ENCODE measurements at places on chromosomes 5 and 9. TPM values are rescaled to one million over a fixed set of nuclear protein-coding genes. Genes with fewer than 3 reads are reported as not detected.

The NR2F1-AS1 gene
- 11.0 TPM for total RNA-seq

DNA sequence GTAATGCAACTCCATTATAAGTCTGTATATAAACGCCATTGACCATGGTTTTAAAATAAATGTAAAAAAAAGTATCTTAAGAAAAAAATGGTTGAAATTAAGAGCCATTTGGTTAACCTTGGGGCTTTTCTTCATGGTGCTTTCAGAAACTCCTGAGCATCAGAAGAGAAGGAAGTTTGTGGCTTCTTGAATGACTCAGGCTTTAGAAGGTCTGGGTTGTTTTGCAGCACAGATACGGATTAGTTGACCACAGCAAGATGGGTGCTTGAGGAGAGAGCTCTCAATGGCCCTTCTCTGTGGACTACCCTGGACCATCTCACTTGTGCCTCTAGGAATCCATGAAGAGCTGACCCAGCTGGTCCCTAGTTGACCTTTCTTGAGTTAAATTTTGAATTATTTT, 189.5 kb downstream of the TMEM38B start:
- no peak for DNase-seq
- no peaks in the 10 kb centered on the region for H3K36me3 ChIP-seq
- no peak overlapping the region for H3K4me3 ChIP-seq
- H3K27me3 ChIP-seq, result no peaks in the 10 kb centered on the region
- H3K27ac ChIP-seq, result no peak overlapping the region

The CARD9 gene
- 3.5 TPM for total RNA-seq

DNA sequence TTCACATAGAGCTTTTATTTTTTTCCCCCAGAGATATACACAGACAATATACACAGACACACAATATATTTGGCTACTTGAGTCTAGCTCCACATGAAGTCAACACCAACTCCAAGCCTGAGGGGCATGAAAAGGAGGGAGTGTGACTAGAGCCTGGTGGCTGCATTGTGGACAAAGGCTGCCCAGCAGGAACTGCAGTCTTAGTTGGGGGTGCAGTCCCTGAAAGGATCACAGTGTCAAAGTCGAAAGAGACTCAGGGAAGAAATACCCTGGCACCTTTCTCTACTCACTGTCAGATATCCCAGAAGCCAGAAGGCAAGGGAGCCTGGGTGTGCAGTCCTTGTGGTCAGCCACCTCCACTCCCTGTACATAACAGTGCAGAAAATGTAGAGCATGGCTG, 231.6 kb upstream of the RPS23 start:
- no peaks in the 10 kb centered on the region for H3K27me3 ChIP-seq
- DNase-seq, result no peak
- H3K27ac ChIP-seq, result no peak overlapping the region

GRCh38 chr5:175681968-175682340, 24.1 kb downstream of the HRH2 start:
- no peak for DNase-seq
- no peaks in the 10 kb centered on the region for H3K27me3 ChIP-seq
- H3K4me3 ChIP-seq, result no peak overlapping the region

GRCh38 chr5:134576386-134577021, 51.0 kb downstream of the JADE2 start:
- DNase-seq, result no peak
- no peaks in the 10 kb centered on the region for H3K27me3 ChIP-seq
- no peak overlapping the region for H3K27ac ChIP-seq
- H3K4me1 ChIP-seq, result peaks cover 8% of the 10 kb centered on the region
- H3K36me3 ChIP-seq, result peaks cover 81% of the 10 kb centered on the region
- no peak overlapping the region for H3K4me3 ChIP-seq

DNA sequence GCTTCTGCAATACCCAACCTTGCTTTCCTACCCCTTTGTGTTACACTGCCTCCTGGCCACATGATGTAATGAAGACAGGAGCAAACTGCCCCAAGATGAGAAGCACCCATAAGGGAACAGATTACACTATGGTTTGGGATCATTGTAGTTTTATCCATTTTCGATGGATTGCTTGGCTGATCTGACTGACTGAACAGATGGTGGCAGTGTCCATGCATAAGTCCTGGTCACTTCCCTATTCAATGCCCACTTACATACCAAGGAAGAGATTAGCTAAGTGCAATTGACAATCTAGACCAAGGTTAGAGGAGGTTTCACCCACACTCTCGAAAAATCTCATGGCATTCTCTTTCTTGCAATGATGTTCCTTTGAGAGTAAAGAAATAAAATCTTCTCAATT, 319.9 kb downstream of the RAB3C start:
- no peaks in the 10 kb centered on the region for H3K36me3 ChIP-seq
- no peaks in the 10 kb centered on the region for H3K4me1 ChIP-seq
- H3K4me3 ChIP-seq, result no peak overlapping the region
- DNase-seq, result no peak

DNA sequence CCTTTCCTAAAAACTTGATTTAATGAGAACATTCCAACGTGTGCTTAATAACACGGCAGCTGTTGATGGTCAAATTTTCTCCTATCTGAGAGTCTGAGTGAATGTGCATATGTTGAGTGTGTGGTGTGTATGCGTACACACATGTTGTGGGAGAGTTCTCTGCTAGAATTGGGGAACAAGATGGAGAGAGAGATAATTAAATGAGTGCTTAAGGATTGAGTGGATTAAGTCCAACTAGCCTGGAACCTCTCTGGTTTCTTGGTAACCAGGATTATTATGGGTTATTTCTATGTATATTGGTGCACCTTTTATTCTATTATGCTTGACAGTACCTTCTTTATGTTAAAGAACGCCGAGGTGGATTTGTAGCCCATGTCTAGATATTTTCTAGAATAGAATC, 36.4 kb upstream of the TNFAIP8 start:
- H3K27me3 ChIP-seq, result no peaks in the 10 kb centered on the region
- H3K36me3 ChIP-seq, result no peaks in the 10 kb centered on the region
- no peak overlapping the region for H3K4me3 ChIP-seq
- H3K4me1 ChIP-seq, result peaks cover 18% of the 10 kb centered on the region
- H3K27ac ChIP-seq, result no peak overlapping the region
